ENCODE measurements at places on chromosomes 16 and 17. TPM values are rescaled to one million over a fixed set of nuclear protein-coding genes. Genes with fewer than 3 reads are reported as not detected.

DNA sequence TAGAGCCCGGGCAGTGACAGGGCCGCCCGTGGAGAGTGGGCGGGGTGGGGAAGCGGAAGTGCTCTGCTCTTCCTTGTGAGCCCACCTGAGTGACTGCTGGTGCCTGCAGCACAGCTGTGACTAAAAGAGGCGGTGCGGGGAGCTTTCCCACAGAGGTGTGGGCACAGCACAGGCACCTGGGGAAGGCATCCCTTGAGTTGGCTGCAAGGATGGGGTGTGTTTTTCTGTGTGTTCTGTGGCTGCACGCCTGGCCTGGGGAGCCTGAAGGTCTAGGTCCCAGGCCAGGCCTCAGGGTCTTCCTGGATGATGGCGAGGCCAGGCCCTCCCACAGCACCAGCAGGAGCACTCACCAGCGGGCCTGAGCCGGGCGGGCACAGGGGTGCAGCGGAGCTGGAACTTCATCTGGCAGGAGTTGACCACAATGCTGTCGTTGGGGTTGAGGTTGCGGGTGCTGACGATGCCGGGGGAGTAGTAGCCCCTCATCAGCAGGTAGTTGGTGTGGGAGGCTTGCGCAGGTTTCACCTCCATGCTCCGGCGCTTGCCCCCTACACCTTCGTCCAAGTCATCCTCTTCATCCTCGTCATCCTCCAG lies 67.1 kb downstream of the IL21R start:
- DNase-seq, result no peak

DNA sequence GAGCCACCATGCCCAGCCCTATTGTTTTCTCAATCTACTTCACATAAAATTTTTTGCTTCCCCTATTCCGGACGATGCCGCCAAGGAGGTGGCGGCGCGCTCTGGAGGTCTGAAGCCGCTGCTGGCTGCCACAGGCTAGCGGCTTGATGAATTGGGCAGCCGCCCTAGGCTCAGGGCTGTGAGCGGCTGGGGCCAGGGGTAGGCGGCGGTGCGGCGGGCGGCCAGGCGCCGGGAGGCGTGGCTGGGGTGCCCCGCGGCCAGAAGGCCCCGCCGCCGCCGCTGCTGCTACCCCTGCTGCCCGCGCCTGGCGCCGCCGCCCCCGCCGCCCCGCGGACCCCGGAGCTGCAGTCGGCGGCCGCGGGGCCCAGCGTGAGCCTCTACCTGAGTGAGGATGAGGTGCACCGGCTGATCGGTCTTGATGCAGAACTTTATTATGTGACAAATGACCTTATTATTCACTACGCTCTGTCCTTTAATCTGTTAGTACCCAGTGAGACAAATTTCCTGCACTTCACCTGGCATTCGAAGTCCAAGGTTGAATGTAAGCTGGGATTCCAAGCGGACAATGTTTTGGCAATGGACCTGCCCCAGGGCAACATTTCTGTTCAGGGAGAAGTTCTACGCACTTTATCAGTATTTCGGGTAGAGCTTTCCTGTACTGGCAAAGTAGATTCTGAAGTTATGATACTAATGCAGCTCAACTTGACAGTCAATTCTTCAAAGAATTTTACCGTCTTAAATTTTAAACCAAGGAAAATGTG lies 41.7 kb downstream of the ANKFY1 start:
- no peak for DNase-seq

- no peak for DNase-seq
Measured at GRCh38 chr16:67516296-67517154, 12.1 kb upstream of the RIPOR1 start.

GRCh38 chr17:80006339-80006720 lies 29.3 kb downstream of the TBC1D16 start:
- no peak for DNase-seq

DNA sequence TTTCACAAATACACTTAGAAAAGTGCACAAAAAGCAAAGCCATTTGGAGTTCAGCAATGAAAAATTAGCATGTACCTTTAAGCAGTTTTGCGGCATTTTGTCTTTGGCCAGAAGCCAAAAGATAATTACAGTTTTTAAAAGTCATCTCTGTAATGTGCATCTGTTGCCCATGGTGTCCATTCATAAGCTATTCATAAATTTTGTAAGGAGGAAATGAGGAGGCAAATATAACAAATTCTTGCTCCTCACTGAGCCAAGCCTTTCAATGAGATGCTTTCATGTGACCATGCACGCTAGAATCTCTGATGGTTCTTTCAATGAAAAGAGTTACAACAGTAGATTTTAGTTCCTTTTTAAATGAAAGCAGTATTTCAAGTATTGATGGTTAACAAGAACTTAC lies 247.1 kb upstream of the MON1B start:
- DNase-seq, result no peak

DNA sequence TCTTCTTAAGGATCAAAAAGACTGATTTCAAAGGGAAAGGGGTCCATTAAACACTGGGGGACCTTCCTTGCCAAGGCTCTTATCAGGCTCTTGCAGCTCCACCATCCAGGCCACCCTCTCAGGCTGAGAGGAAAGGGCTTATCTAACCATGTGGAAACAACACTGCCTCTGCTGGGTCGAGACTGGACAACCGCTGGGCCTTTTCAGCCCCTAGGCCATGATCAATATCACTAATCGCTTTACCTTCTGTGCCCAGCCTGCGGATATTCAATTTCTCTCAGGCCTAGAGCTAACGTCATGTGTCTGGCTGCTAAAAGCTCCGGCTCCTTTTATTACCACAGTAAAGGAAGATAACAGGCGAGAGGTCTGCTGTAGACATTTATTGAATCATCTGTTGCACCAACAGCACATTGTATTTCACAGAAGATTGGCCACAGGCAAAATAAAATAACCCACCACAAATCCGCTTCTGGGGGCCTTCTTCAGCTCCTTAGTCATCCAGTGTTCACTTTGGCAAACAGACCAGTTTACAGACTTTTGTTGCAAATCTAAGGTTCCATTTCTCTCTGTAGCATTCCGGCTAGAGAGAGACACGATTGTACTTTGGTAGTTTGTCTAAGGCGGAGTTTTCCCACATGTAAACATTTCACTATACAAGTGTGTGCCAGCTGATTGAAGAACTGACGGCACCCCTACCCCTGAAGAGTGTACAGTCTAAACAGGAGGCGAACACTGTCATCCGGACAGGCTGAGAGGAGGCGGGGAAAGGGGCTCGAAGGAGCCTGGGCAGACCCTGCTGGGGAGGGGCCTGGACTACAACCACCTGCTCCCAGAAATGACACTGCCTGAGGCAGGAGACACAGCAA lies 13.9 kb downstream of the CYB561 start:
- no peak for DNase-seq

- DNase-seq, result no peak
Measured at GRCh38 chr16:88805340-88805715, 1.7 kb downstream of the CDT1 start.

DNA sequence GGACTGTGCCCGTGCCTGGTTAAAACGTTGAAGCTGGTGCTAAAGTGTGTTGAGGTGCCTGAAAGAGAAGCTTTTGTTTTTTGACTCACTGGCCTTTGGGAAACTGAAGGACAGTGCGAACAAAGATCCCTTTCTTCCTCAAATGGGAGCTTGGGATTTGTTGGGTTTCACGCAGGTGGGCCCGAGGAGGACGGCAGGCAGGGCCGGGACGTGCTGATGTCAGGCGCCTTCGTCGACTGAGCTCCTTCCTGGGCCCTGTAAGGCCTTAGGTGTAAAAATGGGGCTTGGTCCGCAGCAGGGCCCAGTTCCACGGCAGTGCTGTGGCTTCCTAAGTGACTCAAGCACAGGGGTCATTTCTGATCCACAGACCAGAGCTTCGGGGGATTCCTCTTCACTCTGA lies 106.9 kb downstream of the BANP start:
- DNase-seq, result no peak

DNA sequence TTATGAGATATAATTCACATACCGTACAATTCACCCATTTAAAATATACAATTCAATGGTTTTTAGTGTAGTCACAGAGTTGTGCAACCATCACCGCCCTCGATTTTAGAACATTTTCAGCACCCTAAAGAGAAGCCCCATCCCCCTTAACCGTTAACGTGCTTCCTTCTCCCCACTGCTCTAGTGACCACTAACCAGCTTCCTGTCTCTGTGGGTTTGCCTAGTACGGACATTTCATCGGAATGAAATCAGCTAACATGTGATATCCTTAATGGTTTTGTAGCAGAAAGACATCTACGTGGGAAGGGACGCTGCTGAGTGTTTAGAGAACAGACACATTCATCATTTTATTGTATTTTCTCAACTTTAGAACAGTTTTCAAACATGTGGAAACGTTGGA lies 80.8 kb upstream of the HSBP1 start:
- no peak for DNase-seq

RAD51C gene
- 48.7 TPM for total RNA-seq

Measured in neural crest cell (in vitro differentiated cells).